Motor neuron (in vitro differentiated cells): ENCODE measurements at places on chromosomes 1 and 21.

GRCh38 chr21:35652196-35652595 is 408.1 kb downstream of the SETD4 start:
- no peak for ATAC-seq

DNA sequence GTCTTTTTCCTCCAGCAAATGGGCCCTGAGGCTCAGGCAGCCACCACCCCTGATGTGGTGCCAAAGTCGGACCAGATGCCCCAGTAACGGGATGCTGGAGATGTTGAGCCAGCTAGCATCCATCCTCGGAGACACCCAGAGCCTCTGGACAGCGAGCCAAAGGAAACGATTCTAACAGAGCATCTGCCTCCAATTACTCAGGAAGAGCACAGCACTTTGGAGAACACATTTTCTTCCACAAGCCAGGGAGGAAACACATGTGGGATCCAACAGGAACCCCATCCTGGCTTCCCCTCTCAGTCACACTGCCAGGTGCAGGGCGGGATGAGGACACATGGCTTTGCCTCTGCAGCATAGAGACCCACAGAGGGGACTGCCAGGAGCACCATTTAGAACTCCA is 44.9 kb downstream of the C1orf198 start:
- no peak for ATAC-seq

DNA sequence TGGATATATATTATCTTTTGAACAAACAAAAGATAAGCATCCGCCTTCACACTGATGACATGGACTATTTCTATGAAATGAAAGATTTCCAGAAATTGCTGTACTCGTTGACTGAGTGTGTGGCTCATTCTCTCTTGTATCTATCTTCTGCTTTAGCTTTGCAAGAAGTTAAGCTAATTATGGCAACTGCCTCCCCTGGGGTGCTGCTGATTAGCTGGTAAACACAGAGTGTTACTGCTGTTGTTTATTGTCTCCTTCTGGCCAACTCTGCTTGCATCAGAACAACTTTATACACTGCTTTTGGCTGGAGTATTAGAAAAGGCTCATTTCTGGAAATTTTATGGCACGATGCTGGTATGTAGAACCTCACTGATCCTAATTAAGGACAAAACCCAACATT is 95.6 kb upstream of the SNX7 start:
- no peak for ATAC-seq

- no peak for ATAC-seq
These were observed 8.1 kb downstream of the SLC44A3 start for GRCh38 chr1:94828251-94828650.

- no peak for ATAC-seq
These were observed 69.5 kb downstream of the TMPRSS15 start for GRCh38 chr21:18334066-18334465.

DNA sequence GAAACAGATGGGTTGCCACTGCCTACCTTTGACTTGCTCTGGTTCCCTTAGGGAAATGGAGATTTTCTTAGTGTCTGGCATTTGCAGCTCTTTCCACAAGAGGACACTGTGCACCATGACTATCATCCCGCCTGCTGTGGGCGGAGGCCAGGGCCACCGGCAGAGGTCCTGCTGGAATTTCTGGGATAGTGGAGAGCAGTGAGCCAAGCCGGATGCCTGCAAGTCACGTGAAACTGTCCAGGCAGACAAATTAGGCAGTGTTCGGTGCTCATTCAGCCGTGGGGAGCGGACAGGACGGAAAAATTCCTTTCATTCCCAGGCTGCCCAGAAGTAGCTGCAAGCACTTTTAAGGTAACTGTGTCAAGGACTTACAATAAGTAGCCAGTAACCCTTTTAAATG is 43.4 kb downstream of the IGSF5 start:
- peak; percentile 100 for ATAC-seq

DNA sequence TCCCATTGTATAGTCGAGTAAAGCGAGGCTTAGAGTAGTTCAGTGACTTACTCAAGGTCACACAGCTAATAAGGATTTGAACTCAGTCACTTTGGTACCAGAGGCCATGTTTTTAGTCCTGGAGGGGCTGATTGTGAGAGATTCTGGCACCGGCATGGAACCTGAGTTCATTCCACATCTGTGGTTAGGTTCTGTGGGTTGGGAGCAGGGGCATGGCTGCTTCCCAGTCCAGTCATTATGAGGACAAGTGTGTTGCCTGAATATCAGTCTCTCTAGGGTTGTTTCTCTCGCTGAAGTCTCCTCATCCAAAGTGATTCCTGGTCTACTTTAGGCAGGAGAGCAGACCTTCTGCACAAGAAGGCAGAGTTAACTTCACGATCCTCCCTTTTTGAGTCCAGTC is 90.6 kb downstream of the C1orf94 start:
- no peak for ATAC-seq

GRCh38 chr1:108554682-108555427 is 5.0 kb upstream of the EEIG2 start:
- ATAC-seq, result no peak

DNA sequence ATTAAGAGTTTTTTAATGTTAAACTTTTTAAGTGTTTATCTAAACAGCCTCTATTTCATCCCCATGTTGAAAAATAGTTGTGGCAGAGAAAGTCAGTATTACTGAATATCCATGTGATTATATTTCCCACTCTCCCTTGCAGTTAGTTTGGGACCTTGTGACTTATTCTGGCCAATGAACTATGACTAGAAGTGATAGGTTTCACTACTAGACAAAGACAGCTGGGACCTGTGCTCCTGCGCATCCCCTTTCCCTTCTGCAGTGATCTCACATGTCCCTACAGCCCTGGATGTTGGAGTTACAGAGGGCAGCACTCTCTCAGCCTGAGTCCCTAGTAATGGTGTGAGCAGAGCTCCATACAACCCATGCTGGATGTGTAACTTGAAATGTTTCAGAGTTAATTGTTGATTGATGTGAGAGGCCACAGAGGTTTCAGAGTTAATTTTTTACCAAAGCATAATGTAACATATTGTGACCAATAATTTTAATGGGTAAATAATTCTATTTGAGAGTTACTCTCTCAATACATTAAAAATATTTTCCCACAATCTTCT is 18.7 kb upstream of the SAMD13 start:
- no peak for ATAC-seq

DNA sequence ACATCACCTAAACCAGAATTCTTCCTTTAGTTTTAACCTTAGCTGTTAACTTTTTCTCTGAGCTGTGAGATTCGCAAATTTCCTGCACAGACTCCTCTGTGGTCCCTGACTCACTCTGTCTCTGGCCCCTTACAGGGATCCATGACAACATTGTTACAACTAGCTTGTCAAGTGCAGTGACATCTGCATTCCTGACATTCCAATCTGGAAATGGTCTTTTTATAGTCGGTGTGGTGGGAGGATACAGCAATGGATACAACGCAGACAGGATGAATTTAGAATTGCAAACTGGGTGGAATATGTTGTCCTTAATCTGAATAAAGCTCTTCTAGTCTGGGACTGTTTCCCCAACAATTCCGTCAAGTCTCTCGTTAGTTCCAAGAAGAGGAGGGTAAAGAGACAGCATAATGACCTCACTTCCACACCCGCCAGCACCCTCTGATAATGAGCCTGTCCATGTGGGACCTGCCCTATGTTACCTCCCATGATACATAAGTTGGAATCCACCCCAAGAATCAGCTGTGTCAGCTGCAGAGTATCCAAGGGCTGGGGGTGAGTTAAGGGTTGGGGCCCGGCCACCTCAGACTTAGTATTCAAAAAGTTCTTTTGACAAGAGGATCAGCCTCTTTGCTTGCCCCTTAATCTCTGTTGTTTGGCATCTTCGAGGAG is 49.4 kb downstream of the ILDR2 start:
- peak; percentile 94 for ATAC-seq

- ATAC-seq, result no peak
These were observed 27.5 kb upstream of the SLAMF9 start for GRCh38 chr1:159981351-159982055.

DNA sequence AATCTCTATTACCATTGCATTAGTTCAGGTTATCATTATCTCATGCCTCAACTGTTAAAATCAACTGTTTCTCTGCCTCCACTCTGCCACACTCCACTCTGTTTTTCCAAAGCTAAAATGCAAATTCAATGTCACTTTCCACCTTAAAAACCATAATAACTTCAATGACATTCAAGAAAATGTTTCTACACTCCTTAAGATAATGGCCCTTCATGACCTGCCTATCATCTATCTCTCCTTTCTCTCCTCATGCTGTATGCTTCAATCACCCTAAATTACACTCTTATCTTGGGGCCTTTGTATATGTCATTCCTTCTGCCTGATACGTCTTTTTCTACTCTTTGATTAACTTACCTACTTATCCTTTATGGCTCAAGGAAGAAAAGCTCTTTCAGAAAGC is 296.0 kb downstream of the LRRC7 start:
- ATAC-seq, result no peak

GRCh38 chr1:3170561-3171453 is 101.8 kb downstream of the PRDM16 start:
- ATAC-seq, result peak; percentile 76

- no peak for ATAC-seq
These were observed 81.1 kb downstream of the KIAA0319L start for GRCh38 chr1:35475856-35476674.
